ENCODE measurements at places on chromosomes 3 and 15.
A peak's percentile ranks its signal among the peaks of the same experiment; 100 is the strongest.

DNA sequence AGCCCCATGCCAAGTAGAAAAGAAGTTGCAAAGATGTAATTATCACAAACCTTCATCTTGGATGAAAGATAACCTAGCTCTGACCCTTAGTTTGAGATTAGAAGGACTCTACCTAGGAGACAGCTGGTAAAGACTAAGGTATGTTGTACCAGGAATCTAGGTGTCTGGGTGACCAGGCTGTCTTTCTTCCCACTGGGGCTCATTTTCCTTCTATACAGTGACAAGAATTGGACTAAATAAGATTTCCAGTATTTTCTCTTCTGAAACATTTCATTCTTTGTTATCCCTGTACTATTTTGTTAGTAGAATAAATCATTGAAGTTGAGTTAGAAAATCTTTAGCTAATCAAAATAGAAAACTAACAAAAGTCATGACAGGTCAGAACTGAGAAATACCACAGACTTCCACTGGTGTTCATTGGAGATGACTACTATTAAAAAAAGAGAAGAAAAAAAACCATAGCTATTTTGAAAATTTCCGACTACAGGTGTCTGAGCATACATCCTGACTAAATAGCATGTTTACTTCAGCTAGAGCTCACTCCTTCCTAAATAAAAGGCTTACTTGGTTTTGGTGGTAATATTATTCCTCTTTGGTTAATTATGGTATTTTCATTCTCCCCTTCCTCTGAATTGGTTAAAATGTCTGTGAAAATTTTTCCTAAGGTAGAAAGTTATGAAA lies 10.1 kb downstream of the TGFBR2 start:
- DNase-seq, result no peak

DNA sequence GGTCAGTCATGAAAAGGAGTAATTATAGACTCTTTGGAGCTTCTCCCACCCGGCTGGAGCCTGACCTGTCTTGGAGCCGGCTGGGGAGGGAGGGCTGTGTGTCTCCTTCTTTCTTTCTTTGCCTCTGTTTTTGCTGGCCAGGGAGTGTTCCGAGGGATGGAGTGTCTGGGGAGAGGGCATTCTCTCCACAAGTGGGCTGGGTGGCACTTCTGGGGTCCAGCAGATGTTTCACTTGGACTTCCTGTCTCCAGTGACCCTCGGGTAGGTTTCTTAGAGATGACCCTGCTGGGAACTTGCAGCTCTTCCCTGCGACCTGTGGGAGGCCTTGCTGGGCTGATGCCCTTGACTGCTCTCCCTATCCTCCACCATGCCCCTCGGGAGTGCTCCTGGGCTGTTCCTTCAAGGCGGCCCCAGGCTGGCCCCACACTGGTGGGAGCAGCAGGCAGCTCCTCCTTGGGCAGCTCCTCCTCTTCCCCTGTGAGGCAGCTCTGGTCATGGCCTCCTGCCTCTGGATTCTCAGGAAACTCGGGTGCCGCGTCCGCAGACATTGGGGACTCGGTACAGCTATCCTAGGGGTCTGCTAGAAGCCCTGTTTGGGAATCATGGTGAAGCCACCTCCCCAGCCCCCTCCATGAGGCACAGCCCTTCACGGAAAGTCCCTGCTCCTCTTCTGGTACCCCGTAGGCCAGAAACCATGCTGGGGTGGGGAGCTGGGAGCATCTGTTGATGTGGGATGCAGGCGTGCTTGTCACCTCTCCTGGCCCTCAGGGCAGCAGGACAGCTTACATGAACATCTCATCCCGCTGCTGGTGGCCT lies 44.9 kb downstream of the APBA2 start:
- DNase-seq, result no peak

GRCh38 chr3:157127831-157128767 lies 31.8 kb downstream of the CCNL1 start:
- DNase-seq, result peak; percentile 31

- DNase-seq, result peak; percentile 13
Observed at GRCh38 chr3:77259694-77260093, 219.8 kb downstream of the ROBO2 start.

DNA sequence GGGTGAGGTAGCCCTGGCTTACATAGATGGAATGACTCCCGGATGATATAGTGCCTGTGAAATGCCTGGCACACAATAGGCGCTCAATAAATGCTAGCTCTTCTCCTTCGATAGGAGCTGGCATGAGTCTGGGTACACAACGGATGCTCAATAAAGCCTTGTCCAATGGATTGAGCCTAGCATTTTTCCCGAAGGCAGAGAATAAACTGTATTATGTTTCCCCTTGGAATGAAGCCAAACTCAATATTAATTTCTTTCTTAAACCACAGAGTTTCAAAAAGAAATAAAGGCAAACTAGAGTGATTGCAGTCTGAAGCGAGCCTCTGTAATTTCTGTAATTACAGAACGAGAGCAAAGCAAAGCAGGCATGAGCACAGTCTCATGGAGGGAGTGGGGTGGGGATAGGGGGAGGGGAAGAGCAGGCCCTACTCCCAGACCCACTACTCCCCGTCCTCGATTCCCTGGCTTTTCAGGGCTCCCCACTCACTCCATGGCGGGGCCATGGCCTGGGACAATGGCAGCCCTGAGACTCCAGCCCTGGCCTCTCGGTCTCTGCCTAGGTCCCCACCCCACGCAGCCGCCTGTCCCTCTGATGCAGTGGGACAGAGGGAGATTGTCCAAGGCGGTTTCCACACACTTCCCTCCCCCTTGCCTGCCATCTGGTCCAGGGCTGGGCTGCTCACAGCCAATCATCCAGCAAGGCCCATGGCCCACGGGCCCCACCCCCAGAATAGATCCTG lies 18.0 kb downstream of the SLC6A1 start:
- no peak for DNase-seq

DNA sequence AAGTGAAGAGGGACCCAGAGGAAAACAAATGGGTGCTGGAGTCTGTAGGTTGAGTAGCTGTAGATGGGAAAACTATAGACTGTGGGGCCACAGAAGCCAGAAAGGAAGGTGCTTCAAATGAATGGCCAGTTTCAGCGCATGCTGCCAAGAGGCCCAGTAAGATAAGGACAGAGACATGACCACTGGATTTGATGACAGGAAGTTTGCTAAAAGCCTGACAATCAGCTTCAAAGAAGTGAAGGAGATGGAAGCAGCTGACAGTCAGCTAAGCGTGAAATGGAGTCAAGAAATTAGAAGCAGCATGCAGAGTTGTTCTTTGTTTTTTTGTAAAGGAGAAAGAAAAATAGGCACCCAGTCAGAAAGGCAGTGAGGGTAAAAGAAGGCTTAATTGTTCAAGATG lies 24.9 kb downstream of the TXNRD3 start:
- no peak for DNase-seq

DNA sequence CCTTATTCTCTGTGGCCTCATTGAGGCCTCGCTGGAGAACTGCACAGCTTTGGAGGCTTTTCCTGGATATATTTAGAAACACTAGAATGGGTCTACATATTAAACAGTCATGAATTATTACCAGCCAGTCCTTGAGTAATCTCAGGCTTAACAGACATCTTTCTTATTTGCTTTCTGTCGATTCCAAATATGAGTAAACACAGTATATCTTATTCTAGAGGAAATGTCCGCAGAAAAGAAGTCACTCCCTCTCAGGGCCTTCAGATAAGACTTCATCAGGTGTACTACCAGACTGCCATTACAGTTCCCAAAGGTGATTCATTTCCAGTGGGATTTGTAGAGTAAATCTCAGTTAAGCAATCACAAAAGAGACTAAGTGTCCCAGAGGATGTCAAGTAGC lies 310.7 kb downstream of the RBMS3 start:
- DNase-seq, result no peak

GRCh38 chr3:77191014-77191413 lies 151.1 kb downstream of the ROBO2 start:
- no peak for DNase-seq

- no peak for DNase-seq
Observed at GRCh38 chr15:42020713-42021273, at the start of gene PLA2G4E. Gene PLA2G4E (minus strand): TSS chr15:42021042. CDS start chr15:42021030, 12 bp downstream.

- no peak for DNase-seq
Observed at GRCh38 chr3:62051506-62051905, 321.8 kb downstream of the FEZF2 start.

- DNase-seq, result no peak
Observed at GRCh38 chr3:32685543-32686185, 676 bp downstream of the CNOT10 start.

DNA sequence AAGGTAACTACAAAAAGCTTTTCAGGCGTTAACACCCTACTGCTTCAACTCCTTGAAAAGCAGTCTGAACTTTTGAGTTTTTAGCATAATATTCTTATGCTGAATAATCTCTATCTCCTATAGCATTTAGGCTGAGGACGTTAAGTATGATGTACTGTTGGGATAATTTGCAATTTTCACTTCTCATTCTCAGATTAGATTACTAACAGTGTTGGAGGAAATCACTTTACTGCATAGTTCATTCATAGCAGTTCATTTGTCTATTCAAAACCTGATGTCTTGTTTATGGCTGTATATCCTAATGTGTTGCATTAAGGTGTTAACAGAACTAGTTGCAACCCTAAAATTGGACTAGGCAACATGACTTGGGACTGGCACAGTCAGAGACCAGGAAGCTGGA lies 983.1 kb downstream of the FHIT start:
- DNase-seq, result no peak

- DNase-seq, result no peak
Observed at GRCh38 chr3:16089521-16089920, 85.0 kb upstream of the GALNT15 start.

GRCh38 chr3:77149382-77149781 lies 109.5 kb downstream of the ROBO2 start:
- DNase-seq, result no peak

GRCh38 chr3:89946884-89947283 lies 839.5 kb downstream of the EPHA3 start:
- DNase-seq, result no peak

DNA sequence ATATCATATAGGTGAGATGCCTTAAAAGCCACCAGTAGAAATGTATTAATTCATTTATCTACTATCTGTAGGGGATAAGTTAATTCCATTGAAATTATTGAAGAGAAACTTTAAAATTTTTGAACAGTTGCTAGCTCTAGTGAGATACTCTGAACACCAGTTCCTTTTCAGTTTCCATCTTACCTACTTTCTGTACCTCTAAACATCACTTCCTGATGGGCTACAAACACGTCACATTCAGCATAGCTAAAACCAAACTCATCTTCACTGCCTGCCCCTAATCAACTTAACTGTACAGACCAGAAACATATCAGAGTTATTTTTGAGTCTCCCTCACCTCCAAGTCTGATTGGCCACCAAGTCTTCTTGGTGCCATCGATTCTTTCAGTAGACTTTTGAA lies 88.9 kb downstream of the FEZF2 start:
- no peak for DNase-seq

DNA sequence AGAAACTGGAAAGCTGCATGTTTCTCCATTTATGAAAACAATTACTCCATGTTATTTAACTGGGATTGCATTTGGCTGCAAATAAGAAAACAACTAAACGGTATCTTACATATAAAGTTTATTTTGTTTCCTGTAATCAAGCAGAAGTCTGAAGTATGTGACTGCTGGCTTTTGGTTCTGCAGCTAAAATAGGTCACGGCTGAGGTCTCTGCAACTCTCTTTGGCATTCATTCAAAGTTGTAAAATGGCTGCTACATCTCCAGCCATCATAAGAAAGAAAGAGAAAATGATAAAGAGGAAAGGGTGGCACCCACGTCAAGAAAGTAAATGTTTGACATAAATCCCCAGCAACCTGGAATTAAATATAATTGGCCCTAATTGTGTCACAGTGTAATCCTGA lies 406.1 kb downstream of the TBC1D5 start:
- DNase-seq, result no peak

GRCh38 chr15:34025252-34025651 lies 13.8 kb downstream of the AVEN start:
- no peak for DNase-seq

GRCh38 chr3:155554777-155555451 lies 190.0 kb downstream of the PLCH1 start:
- DNase-seq, result no peak

GRCh38 chr3:139917226-139917785 lies 17.7 kb upstream of the CLSTN2 start:
- DNase-seq, result no peak

DNA sequence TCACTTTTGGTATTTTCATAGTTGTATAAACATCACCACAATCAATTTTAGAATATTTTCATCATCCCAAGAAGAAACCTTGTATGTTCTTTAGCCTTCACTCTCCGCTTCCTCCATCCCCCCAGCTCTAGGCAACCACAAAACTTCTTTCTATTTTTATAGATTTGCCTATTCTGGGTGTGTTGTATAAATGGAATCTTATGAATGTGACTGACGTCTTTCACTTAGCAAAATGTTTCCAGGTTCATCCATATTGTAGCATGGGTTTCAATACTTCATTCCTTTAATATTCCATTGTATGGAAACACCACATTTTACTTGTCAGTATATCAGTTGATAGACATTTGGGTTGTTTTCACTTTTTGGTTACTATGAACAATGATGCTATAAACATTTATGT lies 335.8 kb upstream of the GOLIM4 start:
- DNase-seq, result no peak

DNA sequence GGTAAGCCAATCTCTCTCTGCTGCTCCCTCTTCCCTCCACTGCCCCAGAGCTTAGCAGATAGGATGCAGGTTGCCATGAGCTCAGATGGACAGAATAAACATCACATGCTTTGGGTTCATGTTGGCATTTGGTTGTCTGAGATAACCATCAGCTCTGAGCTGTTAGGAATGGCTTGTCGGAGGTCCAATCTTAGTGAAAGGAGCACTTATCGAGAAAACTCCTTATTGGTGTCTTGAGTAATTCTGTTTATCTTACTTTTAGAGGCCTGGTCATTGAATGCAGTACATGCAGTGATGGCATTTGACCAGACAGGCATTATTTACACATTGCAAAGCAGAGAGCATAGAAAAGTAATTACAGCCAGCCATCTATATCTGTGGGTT lies 99.7 kb downstream of the CEMIP start:
- DNase-seq, result no peak
